ENCODE measurements at places on chromosomes 16 and 17.

DNA sequence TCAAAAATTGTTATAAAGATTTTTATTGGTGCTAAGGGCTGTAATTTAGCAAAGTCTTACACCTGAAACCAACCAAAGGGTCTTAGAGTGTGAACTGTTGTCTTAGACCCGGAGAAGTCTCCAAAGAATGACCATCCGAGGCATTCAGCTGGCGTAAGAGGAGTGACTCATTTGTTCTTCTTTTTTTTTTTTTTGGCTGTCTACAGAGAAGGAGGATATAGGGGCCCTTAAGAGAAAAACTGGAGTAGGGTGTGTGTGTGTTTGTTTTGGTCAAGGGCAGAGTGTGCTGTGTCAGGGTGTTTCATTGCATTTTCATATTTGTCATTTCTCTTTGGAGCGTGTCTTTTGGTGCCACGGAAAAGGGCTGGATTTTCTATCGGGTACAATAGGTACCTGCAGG lies 508.0 kb downstream of the WWOX start:
- no peak for DNase-seq

DNA sequence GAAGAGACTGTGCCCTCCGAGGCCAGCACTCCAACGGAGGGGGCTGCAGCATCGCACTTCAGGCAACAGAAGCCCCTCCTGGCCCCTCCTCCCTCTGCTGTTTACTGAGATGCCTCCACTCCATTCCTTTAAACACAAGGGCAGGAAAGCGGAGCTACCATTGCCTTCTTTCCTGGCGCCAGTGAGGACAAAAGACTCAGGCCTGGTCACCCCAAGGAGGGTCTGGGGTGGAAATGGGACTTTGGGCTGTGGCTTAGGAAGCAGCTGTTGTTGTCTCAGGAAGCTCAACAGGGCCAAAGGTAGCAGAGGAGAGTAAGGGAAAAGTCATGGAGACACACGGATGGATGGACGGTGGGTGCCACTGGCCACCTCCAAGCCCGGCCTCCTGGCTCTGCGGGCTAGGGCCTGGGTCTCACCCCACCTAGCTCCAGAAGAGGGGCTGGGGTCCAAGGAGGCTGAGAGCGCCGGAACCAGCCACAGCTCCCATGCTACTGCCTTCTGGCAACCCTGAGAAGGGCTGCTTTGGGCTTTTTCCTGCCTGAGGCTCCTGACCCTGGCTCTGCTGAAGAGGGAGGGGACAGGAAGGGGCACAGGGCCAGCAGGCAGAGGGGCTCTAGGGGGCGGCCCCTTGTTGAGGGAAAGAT lies 11.1 kb downstream of the CD300LG start:
- DNase-seq: no peak

GRCh38 chr17:611202-611601 lies 103.4 kb downstream of the VPS53 start:
- DNase-seq: no peak

DNA sequence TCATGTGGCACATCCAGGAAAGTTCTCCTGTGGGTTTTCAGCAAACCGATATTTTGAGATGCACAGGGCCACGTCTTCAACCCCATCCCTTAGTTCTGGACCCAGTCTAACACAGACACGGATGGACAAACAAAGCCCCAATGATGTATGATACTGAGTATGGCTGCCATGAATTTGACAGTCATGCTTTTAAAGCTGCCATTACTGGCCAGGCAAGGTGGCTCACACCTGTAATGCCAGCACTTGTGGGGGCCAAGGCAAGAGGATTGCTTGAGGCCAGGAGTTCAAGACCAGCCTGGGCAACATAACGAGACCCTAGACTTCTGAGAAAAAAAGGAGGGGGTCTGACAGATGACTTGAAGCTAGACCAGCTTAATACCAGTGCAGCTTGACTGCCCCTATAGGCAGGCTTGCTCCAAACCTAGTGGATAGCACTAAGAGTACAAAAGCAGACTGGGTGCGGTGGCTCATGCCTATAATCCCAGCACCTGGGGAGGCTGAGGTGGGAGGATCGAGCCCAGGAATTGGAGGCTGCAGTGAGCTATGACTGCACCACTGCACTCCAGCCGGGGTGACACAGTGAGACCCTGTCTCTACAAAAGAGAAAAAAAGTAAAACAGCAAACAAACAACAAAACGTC lies 10.8 kb upstream of the ZNF629 start:
- no peak for DNase-seq

GRCh38 chr17:50177983-50178834 lies 12.4 kb downstream of the SGCA start:
- peak; percentile 76 for DNase-seq

DNA sequence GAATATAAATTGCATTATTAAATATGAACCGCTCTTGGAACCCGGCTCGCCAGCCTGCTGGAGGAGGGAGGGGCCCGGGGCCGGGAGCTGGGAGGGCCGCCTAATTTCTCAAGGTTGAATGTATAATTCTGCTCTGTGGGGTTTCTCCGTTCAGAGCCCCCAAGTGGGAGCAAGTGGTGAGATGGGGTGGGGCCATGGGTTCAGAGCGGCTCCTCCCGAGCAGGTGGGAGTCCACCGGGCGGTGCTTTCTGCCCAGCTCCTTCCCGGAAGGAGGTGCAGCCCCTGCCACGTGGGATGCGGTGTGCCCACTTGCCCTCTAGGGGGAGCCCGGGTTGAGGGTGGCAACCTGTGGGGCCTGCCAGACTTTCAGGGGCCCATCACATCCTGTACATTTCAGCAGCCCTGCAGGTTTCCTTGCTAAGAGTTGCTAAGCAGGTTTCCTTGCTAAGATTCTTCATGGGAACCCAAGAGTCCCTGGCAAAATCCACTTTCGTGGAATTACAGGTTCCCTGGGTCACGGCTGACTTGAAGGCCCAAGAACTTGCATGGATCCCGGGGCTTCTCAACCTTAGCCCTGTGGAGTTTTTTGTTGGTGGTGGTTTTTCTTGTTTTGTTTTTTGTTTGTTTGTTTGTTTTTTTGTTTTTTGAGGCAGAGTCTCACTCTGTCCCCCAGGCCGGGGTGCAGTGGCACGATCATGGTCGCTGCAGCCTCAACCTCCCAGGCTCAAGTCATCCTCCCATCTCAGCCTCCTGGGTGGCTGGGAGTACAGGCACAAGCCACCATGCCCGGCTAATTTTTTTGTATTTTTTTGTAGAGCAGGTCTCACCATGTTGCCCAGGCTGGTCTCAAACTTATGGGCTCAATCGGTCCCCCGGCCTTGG lies 196.7 kb upstream of the GSE1 start:
- peak; percentile 51 for DNase-seq

GRCh38 chr16:53989597-53989996 lies 285.6 kb downstream of the FTO start:
- DNase-seq: no peak

DNA sequence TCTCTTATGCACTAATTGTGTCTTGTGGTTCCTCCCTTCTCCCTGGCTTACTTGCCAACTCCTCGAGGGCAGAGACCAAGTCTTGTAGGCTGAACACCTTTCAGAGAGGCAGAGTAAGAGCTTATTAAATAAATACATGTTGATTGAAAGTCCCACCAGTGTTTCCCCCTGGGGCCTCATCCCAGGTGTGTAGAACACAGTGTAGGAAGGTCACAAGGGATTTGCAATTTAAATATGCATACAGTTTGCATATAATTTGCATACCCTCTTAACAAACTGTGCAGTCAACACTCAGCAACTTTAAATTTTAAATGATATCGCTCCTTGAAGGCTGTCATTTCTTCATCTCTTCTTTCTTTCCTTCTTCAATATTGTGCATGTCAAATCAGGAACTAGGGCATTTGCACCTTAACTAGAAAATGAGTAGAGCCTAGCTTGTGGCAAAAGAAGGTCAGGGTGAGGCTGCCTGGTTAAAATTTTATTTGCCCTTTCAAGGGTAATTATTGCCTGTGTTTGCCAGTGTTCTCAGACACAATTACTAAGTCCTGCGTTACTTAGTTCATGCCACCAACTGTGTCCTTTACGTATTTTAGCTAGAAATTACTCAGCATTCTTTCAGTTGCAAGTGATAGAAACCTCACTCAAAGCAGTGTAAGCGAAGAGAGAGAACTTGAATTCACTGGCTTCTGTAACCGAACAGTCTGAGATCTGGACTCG lies 465.7 kb downstream of the HAPSTR1 start:
- peak; percentile 4 for DNase-seq
